ELF-1 (cell line): ENCODE measurements at places on chromosomes 6 and 20.

GRCh38 chr6:140344142-140344913, 969.9 kb upstream of the CITED2 start:
- DNase-seq: no peak

DNA sequence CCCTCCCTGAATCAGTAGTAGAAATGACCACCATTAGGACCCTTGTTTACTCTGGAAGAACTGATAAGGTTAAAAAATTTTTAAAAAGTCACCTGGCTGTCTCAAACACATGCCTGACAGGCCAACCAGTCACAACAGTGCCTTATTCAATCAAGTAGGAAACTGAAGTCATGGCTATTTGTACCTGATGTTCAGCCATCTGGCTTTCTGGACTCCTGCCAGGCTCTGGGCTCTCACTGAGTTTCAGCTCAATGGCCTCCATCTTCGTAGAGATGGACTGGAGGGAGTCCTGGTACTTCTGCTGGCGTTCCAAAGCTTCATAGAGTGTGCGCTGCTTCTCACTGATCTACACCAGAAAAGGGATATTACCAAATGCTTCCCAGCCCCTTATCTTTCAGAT, 343.8 kb downstream of the SYNE1 start:
- DNase-seq: no peak

DNA sequence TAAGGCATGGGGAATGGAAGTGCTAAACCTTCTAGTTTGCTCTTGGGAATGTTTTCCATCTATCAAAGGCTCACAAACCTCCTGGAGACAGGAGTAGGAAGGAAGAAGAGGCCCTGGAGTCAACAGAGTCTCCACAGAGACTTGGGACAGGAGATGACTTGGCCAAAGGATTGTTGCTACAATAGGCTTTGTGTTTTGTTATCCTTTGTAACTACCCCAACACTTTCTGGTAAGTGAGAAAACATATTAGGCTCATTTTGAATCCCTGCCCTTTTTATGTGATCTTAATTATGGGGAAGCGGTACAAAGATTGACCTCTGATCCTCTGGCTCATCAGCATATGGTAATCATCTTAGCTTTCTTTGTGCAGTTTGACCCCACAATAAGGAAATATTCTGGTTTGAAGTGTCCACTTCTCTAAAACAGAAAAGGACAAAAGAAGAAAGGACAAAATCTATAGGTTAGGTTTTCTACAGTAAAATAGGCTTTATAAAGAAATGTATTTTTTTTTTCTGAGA, 24.1 kb upstream of the GTF3C6 start:
- DNase-seq: no peak

- DNase-seq: no peak
These were observed 8.4 kb upstream of the HLA-DOA start for GRCh38 chr6:33017694-33018353.

GRCh38 chr6:75142721-75143120, 63.1 kb downstream of the COL12A1 start:
- no peak for DNase-seq
